ENCODE measurements at places on chromosomes 11 and 22.

DNA sequence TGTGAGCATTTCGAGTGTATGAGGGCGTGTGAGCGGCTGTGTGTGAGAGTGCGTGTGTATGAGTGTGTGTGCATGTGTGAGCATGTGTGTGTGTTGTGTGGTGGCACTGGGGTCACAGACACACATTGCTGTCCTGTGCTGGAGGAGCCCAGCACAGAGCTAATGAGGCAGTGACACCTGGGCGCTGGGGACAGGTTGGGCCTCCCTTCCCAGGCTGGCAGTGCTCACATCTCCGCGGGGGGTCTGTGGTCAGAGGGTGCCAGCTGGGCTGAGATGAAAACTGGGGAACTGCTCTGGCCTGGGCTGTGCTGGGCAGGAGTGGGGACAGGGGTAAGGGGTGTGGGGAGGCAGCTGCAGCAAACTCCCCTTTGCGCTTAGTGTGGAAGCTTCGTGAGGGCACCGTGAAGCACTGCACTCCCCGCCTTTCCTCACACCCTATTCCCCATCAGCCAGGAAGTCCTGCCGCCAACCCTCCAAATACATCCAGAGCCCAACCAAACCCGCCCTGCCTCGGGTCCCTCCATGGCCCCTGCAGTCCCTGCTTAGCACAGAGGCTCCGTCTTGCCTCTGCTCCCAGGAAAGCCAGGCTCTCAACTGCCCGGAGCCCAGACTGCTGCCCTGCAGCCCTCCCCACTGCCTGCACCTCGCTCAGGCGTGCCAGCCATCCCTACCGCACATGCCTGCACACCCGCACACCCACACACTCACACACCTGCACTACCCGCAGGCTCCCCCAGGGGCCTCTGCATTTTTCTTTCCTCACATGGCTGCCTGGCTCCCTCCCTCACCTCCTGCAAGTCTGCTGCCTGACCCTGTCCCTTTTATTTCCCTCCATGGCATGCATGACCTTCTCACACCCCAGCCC is 62.0 kb upstream of the THY1 start:
- no peak for DNase-seq

DNA sequence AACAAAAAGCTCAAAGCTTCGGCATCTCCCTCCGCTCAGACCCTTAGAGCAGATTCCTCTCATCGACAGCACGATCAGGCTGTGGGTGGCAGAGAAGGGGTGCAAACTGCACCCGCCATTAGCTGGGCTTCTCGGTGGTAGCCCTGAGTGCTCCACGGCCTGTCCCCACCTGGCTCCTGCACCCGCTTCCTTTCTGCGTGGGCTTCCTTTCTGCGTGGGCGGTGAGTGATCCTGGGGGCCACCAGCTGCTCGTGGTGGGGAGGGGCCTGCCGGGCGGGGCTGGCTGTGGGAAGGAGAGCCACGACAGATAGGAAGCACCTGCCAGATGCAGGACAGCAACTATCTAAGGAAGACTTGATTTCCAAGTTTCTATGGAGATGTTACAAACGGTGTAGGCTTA is 55.0 kb downstream of the BRD1 start:
- no peak for DNase-seq

GRCh38 chr11:117295438-117296137 is 4.4 kb downstream of the BACE1-AS start:
- no peak for DNase-seq

DNA sequence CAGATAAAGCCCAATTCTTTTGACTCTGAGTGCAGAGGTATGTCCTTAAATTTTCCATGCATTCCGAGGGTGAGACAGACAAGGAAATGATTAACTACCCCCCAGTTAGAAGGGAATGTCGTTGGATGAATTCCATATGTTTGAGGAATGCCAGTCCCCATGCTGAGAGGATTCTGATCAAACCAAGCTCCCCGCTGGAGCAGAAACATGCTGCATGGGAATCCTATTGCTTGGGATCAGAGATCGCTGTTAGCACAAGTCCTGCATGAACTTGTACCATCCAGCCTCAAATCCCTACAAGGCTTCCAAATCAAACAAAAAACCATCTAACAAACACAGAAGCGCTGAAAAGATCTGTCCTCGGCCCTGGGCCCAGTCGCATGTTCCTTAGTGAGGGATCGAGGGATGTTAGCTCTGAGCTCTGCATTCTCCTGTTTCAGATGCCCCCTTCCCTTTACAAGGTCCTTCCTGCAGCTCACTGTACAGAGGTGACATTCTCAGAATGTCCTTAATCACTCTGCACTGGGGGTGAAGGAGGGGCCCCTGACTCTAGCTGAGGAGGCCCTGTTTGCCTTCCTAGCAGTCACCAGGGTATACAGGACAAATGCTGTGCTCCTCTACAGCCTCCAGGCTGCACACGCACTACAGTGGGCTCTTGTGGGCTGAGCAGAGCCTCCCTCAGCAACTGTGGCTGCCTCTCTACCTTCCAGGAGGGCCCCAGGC is 353.4 kb downstream of the TENM4 start:
- no peak for DNase-seq

DNA sequence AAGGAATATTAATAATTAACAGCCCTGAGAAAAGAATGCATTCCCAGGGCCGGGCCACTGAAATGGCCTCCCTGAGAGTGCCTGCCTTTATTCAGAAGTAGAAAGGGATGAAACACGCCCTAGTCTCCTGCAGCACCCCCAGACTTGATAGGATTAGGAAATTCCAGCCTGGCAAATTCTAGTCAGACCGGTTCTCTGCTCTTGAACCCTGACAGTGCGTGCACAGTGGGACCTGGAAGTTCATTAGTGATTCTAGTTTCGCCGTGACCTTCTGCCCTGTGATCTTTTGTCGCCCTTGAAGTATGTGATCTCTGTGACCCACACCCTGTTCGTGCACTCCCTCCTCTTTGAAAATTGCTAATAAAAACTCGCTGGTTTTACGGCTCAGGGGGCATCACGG is 2.1 kb upstream of the GSTP1 start:
- no peak for DNase-seq

DNA sequence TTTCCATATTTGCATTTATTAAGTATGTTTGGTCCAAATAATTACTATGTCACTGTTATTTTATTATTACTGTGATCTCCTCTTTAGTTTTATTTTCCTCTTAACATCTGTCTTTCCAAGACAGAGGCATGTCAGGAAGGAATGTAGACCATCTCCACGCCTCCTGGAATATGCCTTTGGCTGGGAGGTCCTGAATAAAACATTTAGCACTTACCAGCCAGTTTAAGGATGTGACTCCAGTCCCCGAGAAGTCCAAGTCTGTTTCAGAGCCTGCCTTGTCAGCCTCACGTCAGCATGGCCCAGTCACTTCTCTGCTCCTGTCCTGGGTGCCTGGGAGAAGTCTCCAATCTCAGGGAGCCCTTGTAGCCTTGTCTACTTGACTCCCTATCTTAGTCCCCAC is 74.5 kb downstream of the NCAM1 start:
- DNase-seq, result no peak

DNA sequence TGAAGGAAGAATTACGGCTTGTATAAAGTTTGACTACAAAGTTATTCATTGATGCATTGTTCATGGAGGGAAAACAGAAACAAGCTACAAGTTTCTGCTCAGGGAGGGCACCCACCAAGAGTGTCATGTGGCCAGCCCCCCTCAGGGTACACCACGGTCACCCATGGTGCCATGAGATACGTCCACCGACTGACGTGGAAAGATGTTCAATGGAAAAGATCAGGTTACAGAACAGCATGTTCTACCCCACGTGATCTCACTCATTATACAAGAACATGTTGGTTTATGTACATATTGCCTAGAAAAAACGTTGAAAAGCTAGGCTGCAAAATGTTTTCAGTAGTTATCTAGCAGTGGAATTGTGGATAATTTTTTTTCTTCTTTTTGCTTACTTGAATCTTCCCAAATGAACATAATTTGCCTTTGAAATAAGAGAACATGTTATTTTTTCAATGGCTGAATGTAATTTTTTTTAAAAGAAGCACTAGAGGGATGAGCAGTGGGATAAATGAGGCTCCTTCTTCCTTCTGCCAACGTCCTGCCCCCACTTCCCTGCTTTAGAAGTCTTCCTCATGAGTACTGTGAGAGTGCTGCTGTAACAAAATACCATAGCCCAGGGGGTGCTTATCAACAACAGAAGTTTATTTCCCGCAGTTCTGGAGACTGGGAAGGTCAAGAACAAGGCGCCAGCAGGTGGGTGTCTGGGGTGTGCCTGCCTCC is 22.5 kb downstream of the RCN1 start:
- no peak for DNase-seq

Measured in activated CD4-positive, alpha-beta T cell treated with anti-CD3 and anti-CD28 coated beads, Interleukin-2, Interleukin-6, amounts not matched to agents 100 ng/mL and 50 ng/mL, durations not matched to agents 16 hours and 8 hours (primary cell).